B cell (primary cell): ENCODE measurements at places on chromosomes 3 and 15. TPM values are rescaled to one million over a fixed set of nuclear protein-coding genes. Genes with fewer than 3 reads are reported as not detected.

DNA sequence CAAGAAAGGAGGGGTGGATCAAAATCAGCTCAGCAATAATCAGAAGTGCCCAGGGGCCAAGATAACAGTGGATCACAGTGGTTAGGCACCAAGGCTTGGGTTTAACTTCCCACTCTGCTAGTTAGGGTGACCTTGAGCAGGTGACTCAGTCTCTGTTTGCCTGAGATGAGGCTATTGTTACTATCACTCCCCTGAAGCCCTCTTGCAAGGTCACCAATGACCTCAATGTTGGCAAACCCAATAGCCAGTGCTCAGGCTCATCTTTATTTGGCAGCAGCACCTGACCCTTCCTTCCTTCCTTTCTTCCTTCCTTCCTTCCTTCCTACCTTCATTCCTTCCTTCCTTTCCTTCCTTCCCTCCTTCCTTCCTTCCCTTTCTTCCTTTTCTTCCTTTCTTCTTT lies 102.4 kb upstream of the HACD2 start:
- DNase-seq = no peak

The FOXL2NB gene
- total RNA-seq = not detected in 2 replicates

DNA sequence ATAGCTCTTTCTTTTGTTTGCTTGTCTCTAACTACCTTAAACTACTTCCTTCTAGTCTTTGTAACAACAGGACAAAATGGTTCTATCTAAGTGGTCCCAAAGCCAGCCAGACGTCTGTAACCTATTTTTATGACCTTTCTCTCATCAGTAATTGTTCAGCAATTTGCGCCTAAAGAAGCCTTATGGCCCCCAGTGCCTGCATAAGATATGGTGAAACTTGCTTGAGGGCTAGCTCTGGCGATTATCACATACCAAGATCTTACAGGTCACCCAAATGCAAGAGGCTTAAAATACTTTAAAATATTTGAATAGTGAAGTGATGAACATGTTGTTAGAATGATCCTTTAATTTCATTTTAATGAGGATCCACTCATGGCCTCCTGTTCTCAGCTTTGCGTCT lies 369.4 kb downstream of the SOX2 start:
- no peak for DNase-seq

DNA sequence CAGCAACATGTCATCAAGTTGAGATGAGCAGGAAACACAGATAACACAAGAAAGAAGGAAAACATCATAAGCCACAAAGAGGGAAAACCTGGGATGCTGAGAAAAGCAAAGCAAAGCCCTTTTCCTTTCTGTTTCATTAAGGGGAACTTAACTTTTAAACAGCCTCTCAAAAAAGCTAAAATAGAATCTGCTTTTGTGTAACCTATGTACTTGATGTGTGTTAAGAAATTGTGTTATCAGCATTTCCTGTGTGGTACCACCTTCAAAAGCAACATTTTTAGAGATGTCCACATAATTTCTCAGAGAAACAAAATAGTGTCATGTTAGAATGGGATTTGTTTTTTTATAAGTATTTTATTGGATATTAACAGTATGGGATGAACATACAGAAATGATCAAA lies 206.2 kb downstream of the IL20RB start:
- no peak for DNase-seq

- no peak for DNase-seq
Observed at GRCh38 chr15:70561885-70562284, 201.5 kb downstream of the UACA start.

GRCh38 chr15:88529021-88529630 lies 17.4 kb downstream of the DET1 start:
- no peak for DNase-seq

GRCh38 chr3:113947372-113948014 lies at the start of gene ZDHHC23:
TSS of gene ZDHHC23 (plus strand) at chr3:113948013. CDS start at chr3:113948803, 790 bp downstream.
- DNase-seq = peak; percentile 88

DNA sequence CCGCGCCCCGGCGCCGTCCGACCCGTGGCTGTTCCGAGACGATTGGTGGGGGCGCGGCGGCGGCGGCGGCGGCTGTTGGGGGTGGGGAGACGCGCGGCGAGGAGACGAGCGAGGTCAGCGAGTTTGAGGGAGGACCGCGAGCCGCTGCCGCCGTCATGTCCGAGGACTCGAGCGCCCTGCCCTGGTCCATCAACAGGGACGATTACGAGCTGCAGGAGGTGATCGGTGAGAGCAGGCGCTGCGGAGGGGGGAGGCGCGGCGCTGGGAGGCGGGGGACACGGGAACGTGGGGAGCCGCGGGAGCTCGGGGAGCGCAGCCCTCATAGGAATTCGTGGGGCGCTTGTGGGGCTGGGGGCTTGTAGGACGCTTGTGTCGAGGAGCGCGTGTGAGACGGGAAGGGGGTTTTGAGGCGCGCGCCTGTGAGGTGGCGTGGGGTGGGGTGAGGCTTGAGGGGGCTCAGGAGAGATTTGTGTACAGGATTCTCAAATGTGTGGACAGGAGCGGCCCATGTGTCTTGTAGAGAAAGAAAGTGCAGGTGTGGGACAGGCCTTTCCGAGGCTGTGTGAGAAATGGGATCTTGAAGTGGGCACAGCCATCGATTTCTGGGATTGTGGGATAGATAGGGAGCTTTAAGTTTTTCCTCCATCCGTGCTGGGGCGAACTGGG lies 518 bp downstream of the OXSR1 start:
- no peak for DNase-seq

DNA sequence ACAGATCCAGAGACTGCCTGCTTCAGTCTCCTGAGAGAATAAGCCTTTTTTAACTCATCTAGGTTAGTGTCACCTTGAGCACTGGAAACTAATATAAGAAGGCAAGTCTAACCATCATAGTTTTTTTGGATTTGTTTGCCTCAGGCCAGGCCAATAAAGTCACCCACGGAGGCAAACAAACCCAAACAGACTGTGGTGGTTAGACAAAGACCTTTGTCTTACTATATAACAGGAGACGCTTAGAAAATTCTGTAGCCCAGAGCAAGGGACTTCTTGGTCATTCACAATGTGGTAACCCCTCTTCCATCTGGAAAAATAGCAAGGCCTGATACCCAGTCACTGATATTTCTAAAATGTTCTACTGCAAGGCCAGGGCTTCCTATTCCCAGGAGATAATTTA lies 45.3 kb upstream of the PPP2R3A start:
- no peak for DNase-seq
